ENCODE measurements at places on chromosomes 11 and 22. TPM values are rescaled to one million over a fixed set of nuclear protein-coding genes. Genes with fewer than 3 reads are reported as not detected.

SVIP gene
- total RNA-seq, result not detected

GRCh38 chr11:32602657-32603415 lies 19.2 kb downstream of the EIF3M start:
- H3K27me3 ChIP-seq, result no peaks in the 10 kb centered on the region
- peaks cover 5% of the 10 kb centered on the region for H3K4me1 ChIP-seq
- H3K4me3 ChIP-seq, result no peak overlapping the region
- peaks cover 71% of the 10 kb centered on the region for H3K36me3 ChIP-seq
- no peak overlapping the region for H3K27ac ChIP-seq
- DNase-seq, result no peak

CEP164 gene
- 13.3 TPM for total RNA-seq

DNA sequence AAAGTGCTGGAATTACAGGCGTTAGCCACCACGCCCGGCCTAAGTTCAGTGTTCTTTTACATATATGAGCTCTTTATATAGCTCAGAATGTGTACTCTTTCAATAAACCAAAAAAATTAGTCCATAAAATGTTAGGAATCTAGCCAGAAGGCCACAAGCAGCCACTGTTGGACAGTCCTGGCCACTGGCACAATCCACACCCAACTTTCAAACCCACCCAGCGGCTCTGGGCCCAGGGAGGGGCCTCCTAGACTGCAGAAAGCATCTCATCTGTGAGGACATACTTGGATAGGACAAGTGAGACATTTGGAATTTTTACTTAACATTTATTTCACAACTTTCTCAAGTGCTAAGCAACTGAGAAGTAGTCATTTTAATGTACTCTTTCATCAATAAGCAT lies 6.4 kb downstream of the PACSIN2 start:
- peaks cover under 1% of the 10 kb centered on the region for H3K4me1 ChIP-seq
- H3K4me3 ChIP-seq, result no peak overlapping the region
- no peak overlapping the region for H3K27ac ChIP-seq
- no peaks in the 10 kb centered on the region for H3K36me3 ChIP-seq
- H3K27me3 ChIP-seq, result no peaks in the 10 kb centered on the region

GRCh38 chr11:76598426-76598839 lies 72.1 kb downstream of the LRRC32 start:
- no peak overlapping the region for H3K27ac ChIP-seq
- no peaks in the 10 kb centered on the region for H3K27me3 ChIP-seq
- peak; percentile 87 for DNase-seq
- no peak overlapping the region for H3K4me3 ChIP-seq
- no peaks in the 10 kb centered on the region for H3K36me3 ChIP-seq

UBQLNL gene
- not detected for total RNA-seq

- no peak for DNase-seq
- peaks cover 94% of the 10 kb centered on the region for H3K4me1 ChIP-seq
- H3K27ac ChIP-seq, result peak overlapping the region; percentile 91
- H3K27me3 ChIP-seq, result no peaks in the 10 kb centered on the region
- peaks cover 18% of the 10 kb centered on the region for H3K36me3 ChIP-seq
- H3K4me3 ChIP-seq, result no peak overlapping the region
Measured at GRCh38 chr11:83020942-83021779, 50.5 kb downstream of the RAB30 start.

UQCC3 gene
- total RNA-seq, result 27.3 TPM

DNA sequence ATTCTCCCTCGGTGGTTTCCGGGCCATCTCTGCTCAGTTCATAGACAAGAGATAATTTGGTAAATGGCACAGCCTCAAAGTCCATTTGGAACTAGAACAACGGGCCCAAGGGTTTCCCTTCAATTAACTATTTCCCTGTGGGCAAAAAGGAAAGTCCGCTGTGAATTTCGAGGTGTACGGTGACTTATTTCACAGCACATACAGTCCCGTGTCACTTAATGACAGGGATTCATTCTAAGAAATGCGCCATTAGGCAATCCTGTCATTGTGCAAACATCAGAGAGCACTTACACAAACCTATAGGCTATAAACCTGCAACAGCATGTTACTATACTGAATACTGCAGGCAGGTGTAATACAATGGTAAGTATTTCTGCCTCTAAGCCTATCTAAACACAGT lies 551.6 kb downstream of the OPCML start:
- no peaks in the 10 kb centered on the region for H3K4me1 ChIP-seq

- DNase-seq, result no peak
- H3K4me3 ChIP-seq, result no peak overlapping the region
- H3K36me3 ChIP-seq, result no peaks in the 10 kb centered on the region
- H3K27ac ChIP-seq, result no peak overlapping the region
Measured at GRCh38 chr11:96197103-96197502, 145.9 kb downstream of the MAML2 start.

PANX2 gene
- not detected for total RNA-seq

SCUBE1 gene
- not detected for total RNA-seq

MS4A14 gene
- total RNA-seq, result 0.65 TPM

DNA sequence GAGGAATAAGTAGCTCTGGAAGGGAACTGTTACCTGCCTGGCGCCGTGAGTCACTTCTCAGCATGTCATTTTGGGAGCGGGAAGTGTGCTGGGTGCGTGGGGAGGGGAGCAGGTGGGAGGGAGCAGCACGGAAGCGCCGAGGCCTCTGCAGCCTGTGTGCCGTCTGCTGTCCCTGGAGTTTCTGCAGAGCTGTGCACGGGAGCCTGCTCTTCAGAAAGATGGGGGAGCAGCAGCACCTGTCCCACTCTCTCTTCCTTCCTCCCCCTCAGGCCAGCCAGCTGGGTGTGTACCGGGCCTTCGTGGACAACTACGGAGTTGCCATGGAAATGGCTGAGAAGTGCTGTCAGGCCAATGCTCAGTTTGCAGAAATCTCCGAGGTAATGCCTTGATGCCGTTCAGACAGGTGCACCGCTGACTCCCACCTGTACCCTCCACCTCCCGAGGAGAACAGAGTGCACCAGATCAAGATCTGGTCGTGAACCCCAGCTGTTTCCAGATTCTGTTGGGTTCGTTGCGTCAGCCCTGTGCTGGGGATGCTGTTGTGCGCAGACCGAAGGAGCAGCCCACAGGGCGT lies 87.9 kb downstream of the BCR start:
- peak; percentile 66 for DNase-seq
- H3K4me3 ChIP-seq, result peak overlapping the region; percentile 38
- peaks cover 81% of the 10 kb centered on the region for H3K4me1 ChIP-seq
- H3K27ac ChIP-seq, result peak overlapping the region; percentile 97
- H3K27me3 ChIP-seq, result no peaks in the 10 kb centered on the region

KRTAP5-8 gene
- total RNA-seq, result not detected

TSPAN32 gene
- total RNA-seq, result not detected

Data from Karpas-422 (cell line).